ENCODE measurements at places on chromosomes 3 and 15.

- DNase-seq = peak; percentile 83
Observed at GRCh38 chr15:94125156-94125555, 106.2 kb upstream of the MCTP2 start.

GRCh38 chr15:88377509-88377908 lies 89.7 kb downstream of the MRPL46 start:
- no peak for DNase-seq

DNA sequence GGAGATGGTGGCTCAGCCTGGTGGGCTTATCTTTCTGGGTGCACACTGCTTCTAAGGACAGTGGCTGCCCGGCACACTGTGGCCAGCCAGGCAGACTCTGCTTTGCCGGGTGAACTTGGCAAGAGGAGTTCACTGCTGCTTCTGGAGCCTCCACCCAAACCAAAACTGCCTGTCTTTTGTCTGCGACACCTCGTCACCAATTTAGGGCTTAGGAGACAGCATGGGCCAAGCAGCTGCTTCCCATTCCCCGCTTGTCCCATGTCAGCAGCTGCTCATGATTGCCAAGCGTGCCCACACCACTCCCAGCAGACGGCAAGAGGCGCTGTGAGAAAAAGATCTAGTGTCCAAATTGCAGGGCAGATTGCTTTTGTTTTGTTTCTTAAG lies 57.3 kb downstream of the LSM3 start:
- DNase-seq = no peak

DNA sequence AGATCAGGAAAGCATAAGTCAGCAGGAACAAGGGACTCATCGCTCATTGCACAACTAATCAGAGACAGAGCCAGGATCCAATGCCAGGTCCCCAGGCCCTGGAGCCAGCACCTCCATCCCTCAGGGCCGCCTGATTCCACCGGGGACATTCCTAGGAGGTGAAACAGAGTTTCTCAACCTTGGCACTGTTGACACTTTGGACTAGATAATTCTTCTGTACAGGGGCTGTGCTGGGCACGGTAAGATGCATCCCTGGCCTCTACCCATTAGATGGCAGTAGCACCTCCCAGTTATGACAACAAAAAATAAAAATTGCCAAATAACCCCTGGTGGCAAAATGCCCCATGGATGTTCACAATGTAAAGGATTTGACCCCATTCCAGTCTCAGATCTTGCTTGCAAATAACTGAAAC lies 127.7 kb downstream of the MTHFS start:
- peak; percentile 2 for DNase-seq

GRCh38 chr3:34361921-34362320 lies 563.5 kb downstream of the PDCD6IP start:
- DNase-seq = no peak

- no peak for DNase-seq
Observed at GRCh38 chr3:23071296-23071695, 131.8 kb upstream of the UBE2E2 start.

GRCh38 chr15:54504695-54505094 lies 526.5 kb downstream of the UNC13C start:
- DNase-seq = no peak

DNA sequence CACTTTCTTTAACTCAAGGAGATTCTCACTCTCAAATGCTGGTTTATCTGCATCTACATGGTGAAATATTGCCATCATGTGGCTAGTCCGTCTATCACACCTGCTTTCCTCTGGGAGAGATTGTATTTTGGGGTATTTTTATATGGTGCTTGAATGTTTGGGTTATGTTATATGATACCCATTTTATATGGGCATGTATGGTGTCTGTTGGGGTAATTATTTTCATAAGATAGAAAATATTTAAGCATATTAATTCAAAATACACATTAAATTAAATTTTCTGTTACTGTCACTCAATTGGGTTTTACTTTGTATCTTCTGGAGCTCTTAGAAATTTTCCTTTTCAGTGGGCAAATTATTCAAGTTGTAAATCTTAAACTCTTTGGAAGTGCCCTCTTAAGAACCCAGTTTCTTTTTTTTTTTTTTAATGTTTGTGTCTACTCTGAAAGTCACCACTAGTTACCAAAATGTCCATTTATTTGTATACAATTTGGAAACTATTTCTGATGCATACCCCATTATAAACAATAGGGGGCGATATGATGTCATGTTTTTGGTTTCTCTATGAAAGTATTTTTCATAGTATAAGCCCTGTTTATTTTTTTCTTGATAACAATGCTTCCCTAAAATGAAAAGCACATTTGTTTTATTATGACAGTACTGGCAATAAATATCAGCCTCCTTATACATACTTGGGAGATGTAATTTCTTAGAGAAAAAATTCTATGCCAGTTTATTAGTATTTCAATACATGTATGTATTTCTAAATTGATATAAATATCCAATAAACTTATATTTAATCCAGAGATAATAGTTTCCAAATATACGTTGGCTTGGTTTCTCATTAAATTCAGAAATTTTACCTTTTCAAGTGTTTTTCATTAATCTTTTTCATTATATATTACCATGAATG lies 36.1 kb upstream of the PLSCR5 start:
- DNase-seq = peak; percentile 69

Data from fibroblast of the aortic adventitia (primary cell).